ENCODE measurements at places on chromosomes 2 and 18.

GRCh38 chr18:22822024-22822423 is 111.1 kb upstream of the RBBP8 start:
- no peak for DNase-seq

- no peak for DNase-seq
Measured at GRCh38 chr2:102233132-102233884, 46.5 kb downstream of the IL1RL2 start.

DNA sequence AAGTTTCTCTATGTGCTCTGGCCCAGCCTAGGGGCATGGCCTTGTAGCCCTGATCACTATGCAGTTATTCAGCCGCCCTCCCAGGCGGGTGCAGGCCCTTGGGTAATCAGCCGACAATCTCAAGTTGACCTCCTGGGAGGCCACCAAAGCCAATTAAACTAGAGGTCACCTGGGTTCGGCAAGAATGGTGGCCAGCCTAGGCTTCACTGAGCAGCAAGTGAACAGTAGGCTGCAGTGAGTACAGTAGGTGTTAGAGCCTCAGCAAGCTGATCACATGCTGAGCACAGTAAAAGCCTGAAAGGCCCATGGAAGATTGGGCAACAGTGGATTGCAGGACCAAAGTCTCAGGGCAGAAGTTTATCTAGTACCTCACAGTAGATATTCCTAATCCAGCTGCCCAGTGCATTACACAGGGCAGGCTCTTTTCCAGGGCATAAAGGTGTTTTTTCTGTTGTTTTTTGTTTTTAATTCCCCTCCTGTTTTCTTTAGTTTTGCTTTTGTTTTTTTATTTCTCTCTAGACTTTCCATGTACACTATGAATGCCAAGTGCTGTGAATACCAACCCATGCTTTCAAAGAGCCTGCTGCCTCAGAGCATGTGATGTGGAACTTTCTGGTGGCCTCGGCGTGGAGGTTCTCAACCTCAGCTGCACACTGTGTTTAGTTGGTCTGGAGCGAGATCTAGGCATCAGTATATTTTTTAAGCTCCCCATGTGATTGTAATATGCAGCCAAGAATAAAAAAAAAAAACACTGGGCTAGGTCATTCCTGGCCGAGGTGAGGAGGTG is 55.9 kb upstream of the ATL2 start:
- DNase-seq, result no peak

- no peak for DNase-seq
Measured at GRCh38 chr2:215542690-215543089, 106.8 kb upstream of the FN1 start.

DNA sequence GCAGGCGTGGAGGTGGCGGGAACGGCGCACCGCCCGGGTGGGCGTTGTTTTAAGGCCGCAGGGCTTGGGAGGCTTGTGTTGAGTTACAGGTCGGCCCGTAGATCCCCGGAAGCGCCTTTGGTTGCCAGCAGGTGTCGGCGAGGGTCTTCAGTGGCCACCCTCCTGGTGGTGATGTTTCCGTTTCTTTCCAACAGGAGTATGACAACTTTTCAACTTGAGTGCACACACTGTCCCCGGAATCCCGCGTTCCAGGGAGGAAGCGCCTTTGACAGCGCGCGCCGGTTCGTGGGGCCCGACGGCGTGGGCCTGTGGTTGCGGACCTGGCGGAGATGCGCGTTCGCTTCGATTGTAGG is 1.0 kb upstream of the HDAC4 start:
- DNase-seq, result no peak

- no peak for DNase-seq
Measured at GRCh38 chr2:53964257-53964952, 6.4 kb downstream of the PSME4 start.

GRCh38 chr18:55089610-55090009 is 130.3 kb upstream of the CCDC68 start:
- DNase-seq, result no peak

DNA sequence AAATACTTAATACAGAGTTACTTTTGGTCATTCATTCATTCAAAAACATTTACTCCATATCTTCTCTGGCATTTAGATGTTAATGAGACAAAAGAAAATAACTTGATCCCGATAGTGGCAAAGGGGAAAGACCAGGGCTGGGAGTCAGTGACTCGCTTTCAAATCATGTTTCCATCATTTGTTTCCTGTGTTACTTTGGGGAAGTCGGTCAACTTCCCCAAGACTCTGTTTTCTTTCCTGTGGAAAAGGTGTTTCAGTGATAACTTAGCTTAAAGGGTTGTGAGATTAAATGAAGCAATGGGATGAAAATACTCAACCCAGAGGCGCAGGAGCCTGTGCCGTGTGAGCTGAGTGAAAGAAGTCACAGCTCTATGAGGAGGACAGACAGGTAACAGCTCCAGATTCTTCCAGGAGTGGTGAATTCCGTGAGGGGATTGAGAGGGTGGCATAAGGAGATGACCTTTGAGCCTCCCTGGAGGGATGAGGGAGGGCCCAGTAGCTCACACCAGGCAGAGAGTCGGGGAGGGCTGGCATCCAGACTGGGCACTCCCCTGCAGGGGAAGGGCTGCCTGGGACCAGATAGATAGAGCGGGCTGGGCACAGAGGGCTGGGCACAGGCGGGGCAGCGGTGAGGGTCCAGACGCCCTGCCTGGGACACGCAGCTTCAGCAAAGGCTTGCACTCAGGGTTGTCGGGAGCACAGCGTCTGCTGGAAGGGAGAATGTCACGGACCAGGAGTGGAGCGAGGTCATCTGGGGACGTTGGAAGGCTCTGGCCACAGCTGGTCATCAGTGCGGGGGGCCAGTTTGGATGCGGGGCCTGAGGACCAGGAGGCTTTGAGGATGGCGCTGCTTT is 70.1 kb downstream of the TSHZ1 start:
- no peak for DNase-seq

GRCh38 chr18:67426486-67426885 is 90.0 kb downstream of the DSEL start:
- no peak for DNase-seq

- DNase-seq, result no peak
Measured at GRCh38 chr2:26243470-26244308, 743 bp downstream of the HADHA start.

- no peak for DNase-seq
Measured at GRCh38 chr2:218605432-218605831, 2.3 kb upstream of the PLCD4 start.
